ENCODE measurements at places on chromosomes 5 and 9.

DNA sequence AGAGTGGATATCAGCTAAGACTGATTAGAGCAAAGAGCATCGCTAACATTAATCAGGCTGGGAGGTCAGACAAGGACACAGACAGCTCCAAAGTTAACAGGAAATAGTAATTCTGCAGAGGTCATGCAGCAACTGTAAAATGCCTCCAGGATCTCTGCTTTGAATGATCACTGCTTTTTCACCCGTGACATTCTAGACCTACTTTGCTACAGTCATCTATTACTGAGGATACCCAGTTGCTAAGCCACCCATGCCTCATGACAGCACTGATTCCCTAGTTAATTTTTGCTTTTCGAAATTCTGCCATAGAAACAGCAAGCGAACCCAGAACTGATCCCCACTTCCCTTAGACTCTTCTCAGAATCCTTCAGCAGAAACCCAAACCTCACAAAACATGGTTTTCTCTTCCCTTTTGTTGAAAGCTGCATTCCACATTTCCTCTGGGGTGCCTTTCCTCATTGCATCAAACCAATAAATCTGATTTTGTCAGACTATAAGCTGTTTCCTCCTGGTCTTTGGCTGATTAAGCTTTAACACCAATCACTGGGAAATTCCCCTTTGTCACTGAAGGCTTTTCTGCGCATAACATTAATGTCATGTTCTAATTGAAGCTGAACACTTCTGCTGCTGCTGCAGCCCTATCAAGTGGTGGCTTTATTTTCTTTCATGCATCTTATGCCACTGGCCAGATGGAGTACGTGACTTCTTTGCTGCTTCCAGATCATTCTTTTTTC is 201.1 kb upstream of the CHD1 start:
- no peak for DNase-seq

- no peak for DNase-seq
These were observed 22.2 kb upstream of the MVB12B start for GRCh38 chr9:126304207-126304970.

- DNase-seq, result no peak
These were observed 173.3 kb downstream of the SPATA31D1 start for GRCh38 chr9:82161876-82162275.

DNA sequence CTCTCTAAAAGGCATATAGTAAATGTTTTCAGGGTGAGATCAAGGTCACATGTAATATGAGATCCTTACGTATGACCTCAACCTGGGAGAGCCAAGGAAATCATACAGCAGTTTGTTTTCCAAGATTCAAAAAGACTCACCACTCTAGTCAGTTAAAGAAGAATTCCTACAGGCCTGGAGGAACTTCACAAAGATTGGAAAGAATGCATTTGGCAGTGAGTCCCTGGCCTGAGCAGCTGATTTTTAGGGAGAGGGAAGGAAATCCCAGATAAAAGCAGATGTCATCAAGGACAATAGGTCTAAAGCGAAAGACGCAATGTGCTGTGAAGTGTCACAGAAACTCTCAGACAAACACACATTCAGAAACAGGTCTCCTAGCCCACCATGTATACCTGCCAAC is 424.0 kb upstream of the ZNF462 start:
- no peak for DNase-seq

DNA sequence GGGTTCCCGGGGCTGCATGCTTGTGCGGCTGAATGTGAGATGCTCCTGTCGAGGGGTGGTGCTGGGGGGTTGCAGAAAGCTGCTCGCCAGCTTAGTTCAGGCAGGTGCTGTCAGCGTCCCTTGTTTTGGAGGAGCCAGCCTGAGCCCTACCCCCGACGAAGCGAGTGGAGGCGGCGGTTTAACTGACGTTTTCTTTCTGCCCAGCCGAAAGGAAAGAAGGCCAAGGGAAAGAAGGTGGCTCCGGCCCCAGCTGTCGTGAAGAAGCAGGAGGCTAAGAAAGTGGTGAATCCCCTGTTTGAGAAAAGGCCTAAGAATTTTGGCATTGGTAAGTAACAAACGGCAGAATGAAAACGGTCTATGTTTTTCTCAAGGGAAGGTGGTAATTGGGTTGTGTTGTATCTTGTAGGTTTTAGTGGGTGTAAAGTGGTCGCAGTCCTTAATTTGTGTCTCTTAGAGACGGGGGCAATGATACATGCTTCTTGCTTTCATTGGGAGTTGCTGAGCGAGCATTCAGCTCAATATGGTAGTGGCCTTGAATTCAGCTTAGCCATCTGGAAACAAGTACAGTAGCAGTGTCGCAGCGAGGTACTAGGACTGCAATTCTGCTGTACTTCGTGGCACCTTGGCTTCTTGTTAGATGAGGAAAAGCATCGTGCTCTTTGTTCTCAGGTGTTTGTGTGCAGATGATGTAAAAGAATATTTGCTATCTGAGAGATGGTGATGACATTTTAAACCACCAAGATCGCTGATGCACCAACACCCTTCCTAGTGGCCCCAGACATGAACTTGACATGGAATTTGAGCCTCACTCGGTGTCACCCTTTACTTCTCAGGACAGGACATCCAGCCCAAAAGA is 928 bp downstream of the RPL7A start:
- no peak for DNase-seq

DNA sequence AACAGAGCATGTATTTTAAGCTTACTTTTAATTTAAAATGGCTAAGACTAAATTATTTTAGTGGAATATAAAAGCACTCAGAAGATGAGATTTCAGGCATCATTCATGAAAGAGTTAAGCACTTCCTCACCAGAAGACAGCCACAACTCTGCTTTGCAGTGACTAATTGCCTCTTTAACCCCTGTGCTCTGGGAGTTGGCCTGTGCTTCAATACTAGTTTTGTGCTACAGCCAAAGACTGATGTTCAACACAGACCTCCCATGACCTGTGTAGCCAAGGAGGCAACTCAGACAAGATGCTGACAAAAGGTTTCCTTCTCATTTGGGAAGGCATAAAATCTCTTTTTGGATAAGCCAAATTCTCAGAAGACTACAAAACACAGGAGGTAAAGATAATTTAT is 353.5 kb downstream of the FBXL17 start:
- DNase-seq, result peak; percentile 60

GRCh38 chr9:69347607-69348006 is 22.6 kb downstream of the ENTREP1 start:
- no peak for DNase-seq

DNA sequence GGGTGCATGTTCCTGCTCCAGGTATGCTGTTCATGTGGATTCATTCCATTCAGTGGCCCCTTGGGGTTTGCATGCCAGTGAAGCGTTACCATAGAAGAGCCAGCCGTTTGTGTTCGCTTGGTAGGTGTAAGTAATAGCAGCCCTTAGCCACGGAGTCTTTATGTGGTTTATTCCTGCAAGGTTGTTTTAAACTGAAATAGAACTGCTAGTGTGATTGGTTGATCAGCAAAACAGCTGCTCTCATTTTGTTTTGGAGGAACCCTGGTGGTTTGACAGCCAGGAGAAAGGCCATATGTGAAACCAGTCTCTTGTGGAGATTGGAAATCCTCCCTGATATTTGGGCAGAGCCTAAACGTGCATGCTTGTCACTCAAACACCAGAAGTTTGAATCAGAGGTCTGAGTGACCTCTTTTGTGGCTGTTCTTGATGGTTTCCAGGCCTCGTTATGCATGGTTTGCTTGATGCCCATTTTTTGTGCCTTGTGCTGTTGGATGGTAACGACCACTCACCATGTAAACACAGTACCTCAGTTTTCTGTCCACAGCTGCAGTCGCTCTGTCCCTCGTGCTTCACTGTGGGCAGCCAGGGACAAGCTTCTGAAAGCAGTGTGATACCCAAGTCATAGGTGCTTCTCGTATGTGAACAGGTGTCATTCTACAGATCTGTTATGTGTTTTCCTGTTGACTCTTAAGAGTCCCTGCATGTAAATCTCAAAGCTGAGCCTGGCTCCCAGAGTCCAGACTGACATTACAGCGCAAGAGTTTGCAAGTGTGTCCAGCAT is 58.3 kb upstream of the NXNL2 start:
- peak; percentile 22 for DNase-seq

DNA sequence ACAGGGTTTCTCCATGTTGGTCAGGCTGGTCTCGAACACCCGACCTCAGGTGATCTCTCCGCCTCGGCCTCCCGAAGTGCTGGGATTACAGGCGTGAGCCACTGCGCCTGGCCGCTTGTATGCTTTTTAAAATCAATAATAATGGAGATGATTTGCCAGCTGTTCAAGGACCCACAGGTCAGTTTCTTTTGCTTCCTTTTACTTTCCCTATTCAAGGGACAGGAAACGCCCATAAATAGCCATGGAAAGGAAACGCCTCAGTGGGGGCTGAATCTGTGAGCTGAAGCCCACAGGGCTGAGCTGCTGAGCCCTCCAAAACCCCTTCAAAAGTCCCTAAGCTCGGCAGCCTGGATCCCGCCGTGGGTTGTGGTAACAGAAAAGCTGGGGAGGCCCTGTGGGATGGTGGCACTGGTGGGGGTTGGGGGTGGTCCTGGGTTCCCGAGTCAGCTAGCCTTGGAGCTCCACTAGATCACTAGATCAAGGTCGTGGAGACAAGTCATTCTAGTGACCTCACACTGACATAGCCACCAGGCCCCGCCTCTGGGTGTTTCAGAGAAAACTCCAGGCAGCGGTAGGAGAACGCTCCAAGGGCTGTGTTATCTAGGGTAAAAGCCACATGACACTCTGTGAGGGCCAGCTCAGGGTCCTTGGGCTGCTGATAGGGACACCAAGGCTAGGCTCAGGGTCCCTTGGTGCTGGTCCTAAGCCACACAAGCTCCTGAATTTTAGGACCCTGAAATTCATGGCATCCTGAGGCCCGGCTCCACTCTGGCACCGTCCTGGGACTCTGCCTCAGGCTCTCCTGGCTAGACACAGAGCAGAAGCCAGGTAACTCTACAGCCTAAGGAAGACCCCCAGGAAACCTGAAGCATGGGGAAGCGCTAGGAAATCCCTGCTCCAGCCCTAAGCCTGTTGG is 18.0 kb upstream of the DUSP1 start:
- DNase-seq, result no peak

- no peak for DNase-seq
These were observed 103.2 kb downstream of the NR2F1-AS1 start for GRCh38 chr5:93477816-93478215.

DNA sequence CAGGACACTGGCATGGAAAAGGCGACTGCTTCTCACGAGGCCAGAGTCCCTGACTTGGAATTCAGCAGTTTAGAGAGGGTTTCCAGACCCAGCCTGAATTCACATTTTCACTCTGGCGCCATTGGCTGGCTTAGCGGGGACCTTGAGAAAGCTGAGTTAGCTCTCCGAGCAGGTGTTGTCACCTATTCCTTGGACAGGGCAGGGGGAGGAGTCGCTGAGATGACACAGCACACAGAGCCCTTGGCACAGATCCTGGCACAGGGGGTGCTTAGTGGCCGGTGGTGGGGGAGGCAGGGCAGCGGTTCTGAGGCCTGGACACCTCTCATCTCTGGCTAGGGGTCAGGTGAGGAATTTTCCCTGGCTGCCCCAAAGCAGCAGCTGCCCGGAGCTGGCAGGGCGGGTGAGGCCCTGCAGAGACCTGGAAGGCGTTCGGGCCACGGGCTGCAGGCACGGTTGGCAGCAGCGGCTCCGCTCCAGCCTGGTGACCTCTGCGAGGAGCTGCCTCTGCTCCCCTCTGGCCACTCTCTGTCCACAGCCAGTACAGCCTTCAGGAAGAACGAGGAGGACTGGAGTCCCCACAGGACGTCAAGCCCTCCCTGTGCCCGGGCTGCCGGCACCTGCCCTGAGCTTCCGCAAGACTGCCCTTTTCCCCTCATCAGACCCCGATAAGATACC is 72.4 kb upstream of the RAPGEF1 start:
- DNase-seq, result no peak

Data from neural progenitor cell (in vitro differentiated cells).